ENCODE measurements at places on chromosomes 4 and X.
A peak's percentile ranks its signal among the peaks of the same experiment; 100 is the strongest.

- H3K4me1 ChIP-seq, result no peaks in the 10 kb centered on the region
- H3K27me3 ChIP-seq, result no peaks in the 10 kb centered on the region
- no peak overlapping the region for H3K27ac ChIP-seq
- DNase-seq, result no peak
These were observed 31.1 kb upstream of the RXFP1 start for GRCh38 chr4:158490629-158491028.

- DNase-seq, result no peak
- no peaks in the 10 kb centered on the region for H3K27me3 ChIP-seq
- H3K27ac ChIP-seq, result no peak overlapping the region
These were observed 10.3 kb upstream of the PHEX start for GRCh38 chrX:22021751-22022324.

DNA sequence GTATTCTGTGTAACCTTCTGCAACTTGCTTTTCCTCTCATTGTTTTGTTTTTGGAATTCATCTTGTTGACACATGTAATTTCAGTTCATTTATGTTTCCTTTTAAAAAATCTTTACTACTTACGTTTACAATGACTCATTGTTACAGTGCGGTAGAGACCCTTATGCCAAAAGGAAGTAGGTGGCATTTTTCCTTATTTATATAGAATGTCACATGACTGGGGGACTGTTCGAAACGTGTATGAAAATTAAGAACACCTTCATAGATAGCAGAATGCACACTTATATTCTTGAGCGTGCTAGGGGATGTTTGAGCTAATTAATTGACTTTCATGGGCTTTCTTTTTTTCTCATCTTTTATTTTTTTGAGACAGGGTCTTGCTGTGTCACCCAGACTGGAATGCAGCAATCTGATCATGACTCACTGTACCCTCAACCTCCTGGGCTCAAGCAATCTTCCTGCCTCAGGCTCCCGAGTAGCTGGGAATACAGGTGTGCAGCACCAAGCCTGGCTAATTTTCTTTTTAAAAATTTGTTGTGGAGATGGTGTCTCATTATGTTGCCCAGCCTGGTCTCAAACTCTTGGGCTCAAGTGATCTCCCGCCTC is 7.3 kb downstream of the REPS2 start:
- H3K36me3 ChIP-seq, result no peaks in the 10 kb centered on the region
- H3K27ac ChIP-seq, result no peak overlapping the region
- H3K4me3 ChIP-seq, result no peak overlapping the region
- no peaks in the 10 kb centered on the region for H3K4me1 ChIP-seq

DNA sequence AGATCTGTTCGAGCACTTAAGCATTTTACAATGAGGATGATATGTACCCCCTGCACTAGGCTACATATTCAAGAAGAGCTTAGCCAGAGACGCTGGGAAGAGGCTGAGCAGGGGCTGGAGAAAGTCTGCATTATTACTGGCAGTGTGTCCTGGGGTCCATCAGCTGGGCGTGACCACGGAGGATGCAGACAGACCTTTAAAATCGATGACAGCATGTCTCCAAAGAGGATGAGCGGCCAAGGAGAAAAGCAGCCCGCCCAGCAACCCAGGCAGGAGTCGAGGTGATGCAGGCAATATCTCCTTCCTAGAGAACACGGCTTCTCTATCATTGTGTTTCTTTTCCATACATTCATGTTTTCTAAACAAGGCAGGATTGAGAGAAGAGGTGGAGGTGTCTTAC is 300.7 kb downstream of the USP46 start:
- DNase-seq, result no peak
- H3K27ac ChIP-seq, result no peak overlapping the region
- no peaks in the 10 kb centered on the region for H3K27me3 ChIP-seq
- no peaks in the 10 kb centered on the region for H3K36me3 ChIP-seq
- no peak overlapping the region for H3K4me3 ChIP-seq

DNA sequence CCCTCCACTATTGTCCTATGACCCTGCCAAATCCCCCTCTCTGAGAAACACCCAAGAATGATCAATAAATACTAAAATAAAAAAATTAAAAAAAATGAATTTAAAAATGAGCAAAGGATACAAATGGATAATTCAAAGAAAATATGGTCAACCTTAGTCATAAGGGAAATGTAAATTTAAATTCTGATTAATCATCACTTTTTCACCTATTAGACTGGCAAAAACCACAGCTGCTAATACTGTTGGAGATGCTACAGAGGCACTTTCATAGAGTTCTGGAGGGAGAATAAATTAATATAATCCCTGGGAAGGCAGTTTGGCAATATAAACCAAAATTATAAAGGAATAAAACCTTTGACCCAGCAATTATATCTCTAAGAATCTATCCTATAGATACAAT is 50.3 kb downstream of the LRBA start:
- no peak for DNase-seq
- H3K27ac ChIP-seq, result no peak overlapping the region
- H3K4me3 ChIP-seq, result no peak overlapping the region
- no peaks in the 10 kb centered on the region for H3K4me1 ChIP-seq
- H3K27me3 ChIP-seq, result no peaks in the 10 kb centered on the region

DNA sequence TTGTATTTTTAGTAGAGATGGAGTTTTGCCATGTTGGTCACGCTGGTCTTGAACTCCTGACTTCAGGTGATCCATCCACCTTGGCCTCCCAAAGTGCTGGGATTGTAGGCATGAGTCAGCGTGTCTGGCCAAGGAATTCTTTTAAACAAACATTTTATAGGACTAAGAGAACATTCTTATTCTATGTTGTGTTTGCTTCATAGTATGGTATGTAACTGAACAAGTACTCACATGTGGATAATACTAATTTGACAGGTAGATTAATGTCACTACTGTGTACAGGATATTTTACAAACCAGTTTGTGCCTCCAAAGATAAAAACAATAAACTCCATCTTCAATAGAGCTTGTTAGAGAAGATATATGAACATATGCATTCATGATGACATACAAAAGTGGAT is 1353.4 kb downstream of the PCDH7 start:
- H3K4me3 ChIP-seq, result no peak overlapping the region
- no peaks in the 10 kb centered on the region for H3K36me3 ChIP-seq
- H3K27me3 ChIP-seq, result no peaks in the 10 kb centered on the region

GRCh38 chr4:89723096-89723495 is 113.9 kb downstream of the SNCA start:
- H3K27ac ChIP-seq, result no peak overlapping the region
- no peaks in the 10 kb centered on the region for H3K27me3 ChIP-seq
- no peaks in the 10 kb centered on the region for H3K36me3 ChIP-seq
- H3K4me1 ChIP-seq, result no peaks in the 10 kb centered on the region

GRCh38 chr4:152808670-152809069 is 28.9 kb downstream of the ARFIP1 start:
- no peak overlapping the region for H3K4me3 ChIP-seq
- DNase-seq, result no peak
- H3K27ac ChIP-seq, result no peak overlapping the region
- H3K27me3 ChIP-seq, result no peaks in the 10 kb centered on the region
- H3K4me1 ChIP-seq, result no peaks in the 10 kb centered on the region

DNA sequence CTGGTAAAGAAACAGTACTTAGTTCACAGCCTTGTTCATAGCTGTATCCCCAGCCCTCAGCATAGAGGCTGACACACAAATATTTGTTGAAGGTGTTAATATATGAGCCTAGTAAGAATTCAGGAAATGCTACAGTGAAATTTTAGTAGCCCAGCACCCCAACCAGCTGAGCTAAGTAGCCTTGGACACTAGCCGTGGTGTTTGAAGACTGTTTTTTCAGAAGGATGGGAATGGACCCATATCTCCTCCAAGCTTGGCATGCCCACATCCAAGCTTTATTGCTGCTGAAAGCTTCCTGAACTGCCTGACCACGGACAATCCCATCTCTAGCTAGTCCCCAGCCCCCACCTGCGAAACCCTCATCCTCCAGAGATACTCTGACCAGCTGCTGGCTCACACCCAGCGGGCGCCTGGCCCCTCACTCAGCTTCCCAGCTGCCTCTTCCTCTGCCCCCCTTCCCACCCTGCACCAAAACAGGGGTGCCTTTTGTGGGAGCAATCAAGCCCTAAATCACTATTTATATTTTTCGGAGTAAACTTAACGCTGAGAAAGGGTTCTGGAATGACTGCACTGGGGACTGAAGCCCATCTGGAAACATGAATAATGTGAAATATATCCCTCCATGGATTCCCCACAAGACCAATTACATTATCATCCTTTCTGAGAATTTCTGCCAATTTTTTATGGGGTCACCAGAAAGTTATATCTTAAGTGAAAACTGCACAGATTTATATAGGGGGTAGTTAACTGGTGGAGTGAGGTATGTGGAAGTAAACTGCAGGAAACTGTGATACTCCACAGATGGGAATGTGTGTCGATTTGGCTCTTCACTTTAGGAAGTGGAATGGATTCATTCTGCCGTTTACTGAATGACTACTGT is 41.1 kb upstream of the CBR4 start:
- DNase-seq, result no peak
- H3K4me1 ChIP-seq, result no peaks in the 10 kb centered on the region
- H3K27ac ChIP-seq, result no peak overlapping the region
- H3K27me3 ChIP-seq, result no peaks in the 10 kb centered on the region
- no peak overlapping the region for H3K4me3 ChIP-seq

DNA sequence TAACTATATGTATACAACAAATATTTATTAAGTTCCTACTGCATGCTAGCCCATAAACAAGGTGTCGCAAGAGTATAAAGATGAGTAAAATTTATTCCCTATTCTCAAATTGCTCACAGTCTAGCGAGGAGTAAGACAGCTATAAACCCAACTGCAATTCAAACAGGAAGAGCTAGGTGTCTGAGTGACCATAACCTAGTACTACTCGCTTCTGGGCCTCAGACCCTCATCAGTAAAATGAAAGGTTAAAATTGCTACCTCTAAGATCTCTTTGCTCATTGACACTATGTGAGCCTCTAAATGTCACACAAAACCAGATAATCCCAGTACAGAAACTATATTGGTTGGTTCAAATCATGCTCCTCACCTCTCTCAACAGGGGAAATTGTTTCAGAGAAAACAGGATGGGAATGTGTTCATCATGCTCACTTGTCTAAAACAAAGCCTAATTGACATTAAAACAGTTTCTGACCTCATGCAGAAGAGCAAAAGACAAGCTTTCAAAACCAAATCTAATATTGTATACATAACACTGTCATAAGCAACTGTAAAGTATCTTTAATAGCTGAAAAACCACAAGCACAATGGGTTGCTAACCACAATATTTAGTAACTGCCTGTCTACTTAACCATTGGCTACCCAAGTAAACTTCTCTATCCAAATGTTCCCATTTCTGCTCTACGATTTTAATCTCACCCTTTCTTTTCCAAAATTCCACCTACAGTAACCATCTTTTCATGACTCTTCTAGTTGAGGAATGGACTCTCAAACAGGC is 264.6 kb upstream of the FMR1 start:
- no peaks in the 10 kb centered on the region for H3K4me1 ChIP-seq
- H3K27me3 ChIP-seq, result no peaks in the 10 kb centered on the region
- H3K4me3 ChIP-seq, result no peak overlapping the region
- no peak overlapping the region for H3K27ac ChIP-seq
- no peak for DNase-seq
- no peaks in the 10 kb centered on the region for H3K36me3 ChIP-seq

- DNase-seq, result peak; percentile 48
- peak overlapping the region; percentile 79 for H3K27ac ChIP-seq
- peaks cover 6% of the 10 kb centered on the region for H3K4me1 ChIP-seq
- peak overlapping the region; percentile 84 for H3K4me3 ChIP-seq
These were observed 208.7 kb downstream of the SOWAHB start for GRCh38 chr4:76689145-76689817.

DNA sequence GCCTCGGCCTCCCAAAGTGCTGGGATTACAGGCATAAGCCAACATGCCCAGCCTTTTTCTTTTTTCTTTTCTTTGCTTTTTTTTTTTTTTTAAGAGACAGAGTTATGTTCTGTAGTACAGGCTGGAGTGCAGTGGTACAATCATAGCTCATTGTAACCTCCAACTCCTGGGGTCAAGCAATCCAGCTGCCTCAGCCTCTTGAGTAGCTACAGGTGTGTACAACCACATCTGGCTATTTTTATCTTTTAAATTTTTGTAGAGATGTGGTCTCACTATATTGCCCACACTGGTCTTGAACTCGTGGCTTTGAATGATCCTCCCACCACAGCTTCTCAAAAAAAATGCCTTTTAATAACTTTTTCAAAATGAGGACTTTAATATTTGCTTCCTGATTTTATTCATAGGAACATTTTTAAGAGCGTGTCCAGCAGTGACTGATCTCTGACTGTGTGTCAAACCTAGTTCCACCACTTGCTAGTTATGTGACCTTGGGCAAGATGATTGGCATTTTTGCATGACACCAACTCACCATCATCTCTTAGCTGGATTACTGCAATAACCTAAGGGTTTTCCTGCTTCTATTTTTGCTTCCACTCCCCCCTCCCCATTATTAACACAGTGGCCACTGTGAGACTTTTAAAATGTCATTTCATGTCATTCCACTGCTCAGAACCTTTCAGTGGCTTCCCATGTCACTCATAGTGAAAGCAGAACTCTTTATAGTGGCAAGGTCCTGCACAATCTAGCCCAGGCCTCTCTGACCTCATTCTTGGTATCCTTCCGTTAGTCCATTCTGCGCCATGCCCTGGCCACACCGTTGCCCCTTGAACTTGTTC is 4.5 kb upstream of the TNIP3 start:
- H3K36me3 ChIP-seq, result no peaks in the 10 kb centered on the region
- H3K4me1 ChIP-seq, result no peaks in the 10 kb centered on the region
- H3K27ac ChIP-seq, result no peak overlapping the region
- no peaks in the 10 kb centered on the region for H3K27me3 ChIP-seq
- H3K4me3 ChIP-seq, result no peak overlapping the region

GRCh38 chrX:39750848-39751247 is 346.9 kb downstream of the BCOR start:
- H3K4me3 ChIP-seq, result no peak overlapping the region
- H3K27me3 ChIP-seq, result no peaks in the 10 kb centered on the region
- no peak for DNase-seq
- H3K27ac ChIP-seq, result no peak overlapping the region
- H3K36me3 ChIP-seq, result no peaks in the 10 kb centered on the region

GRCh38 chrX:140664939-140665338 is 44.6 kb upstream of the LINC00632 start:
- no peak overlapping the region for H3K4me3 ChIP-seq
- peak; percentile 37 for DNase-seq
- no peaks in the 10 kb centered on the region for H3K4me1 ChIP-seq
- no peaks in the 10 kb centered on the region for H3K36me3 ChIP-seq
- H3K27ac ChIP-seq, result no peak overlapping the region

- no peak overlapping the region for H3K4me3 ChIP-seq
- DNase-seq, result no peak
- H3K36me3 ChIP-seq, result no peaks in the 10 kb centered on the region
- H3K4me1 ChIP-seq, result no peaks in the 10 kb centered on the region
- H3K27ac ChIP-seq, result no peak overlapping the region
These were observed 299.9 kb downstream of the UNC5C start for GRCh38 chr4:95248720-95249425.

DNA sequence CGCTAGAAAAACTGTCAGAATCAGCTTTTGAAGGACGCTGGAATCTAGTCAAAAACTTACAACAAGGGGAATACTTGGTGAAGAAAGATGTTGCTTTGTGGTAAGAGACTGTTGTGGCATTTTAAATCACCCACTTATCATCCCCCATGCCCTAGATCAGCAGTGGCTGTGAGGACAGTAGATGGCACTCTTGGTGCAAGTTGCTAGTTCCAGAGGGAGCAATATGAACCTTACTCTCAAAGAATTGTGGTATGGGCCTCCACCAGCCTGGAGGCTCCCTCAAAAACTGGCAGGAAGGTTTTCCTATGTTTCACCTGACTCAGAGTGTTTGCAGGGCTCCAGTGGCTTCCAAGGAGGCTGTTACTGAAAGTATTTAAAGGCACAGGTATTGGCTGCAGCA is 37.7 kb upstream of the SLC16A2 start:
- H3K36me3 ChIP-seq, result no peaks in the 10 kb centered on the region
- no peak overlapping the region for H3K27ac ChIP-seq
- DNase-seq, result peak; percentile 55
- no peaks in the 10 kb centered on the region for H3K27me3 ChIP-seq

- H3K27ac ChIP-seq, result no peak overlapping the region
- H3K36me3 ChIP-seq, result no peaks in the 10 kb centered on the region
- H3K4me1 ChIP-seq, result peaks cover 3% of the 10 kb centered on the region
- peak overlapping the region; percentile 77 for H3K4me3 ChIP-seq
These were observed 601 bp downstream of the INPP4B start for GRCh38 chr4:142845293-142846107.
